Fibroblast of gingiva (primary cell): ENCODE measurements at places on chromosomes 16 and 17.

GRCh38 chr17:62818526-62818925, 10.4 kb upstream of the MARCHF10 start:
- no peak for DNase-seq

DNA sequence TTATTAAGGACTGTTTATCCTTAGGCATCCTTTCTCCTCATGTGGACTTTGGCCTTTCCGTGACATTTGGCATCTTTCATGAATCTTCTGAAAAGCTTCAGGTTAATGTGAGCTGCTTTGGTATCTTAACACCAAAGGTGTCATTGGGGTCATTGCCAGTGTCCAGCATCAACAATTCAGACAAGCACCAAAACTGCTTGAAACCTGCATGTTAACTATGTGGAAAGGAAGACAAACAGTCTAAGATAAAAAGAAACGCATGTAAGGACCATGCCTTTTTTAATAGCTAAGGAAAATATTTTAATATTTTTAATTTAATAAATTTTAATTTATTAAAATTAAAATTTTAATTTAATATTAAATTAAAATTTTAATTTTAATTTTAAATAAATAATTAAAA, 7.9 kb downstream of the ALOX12 start:
- no peak for DNase-seq

DNA sequence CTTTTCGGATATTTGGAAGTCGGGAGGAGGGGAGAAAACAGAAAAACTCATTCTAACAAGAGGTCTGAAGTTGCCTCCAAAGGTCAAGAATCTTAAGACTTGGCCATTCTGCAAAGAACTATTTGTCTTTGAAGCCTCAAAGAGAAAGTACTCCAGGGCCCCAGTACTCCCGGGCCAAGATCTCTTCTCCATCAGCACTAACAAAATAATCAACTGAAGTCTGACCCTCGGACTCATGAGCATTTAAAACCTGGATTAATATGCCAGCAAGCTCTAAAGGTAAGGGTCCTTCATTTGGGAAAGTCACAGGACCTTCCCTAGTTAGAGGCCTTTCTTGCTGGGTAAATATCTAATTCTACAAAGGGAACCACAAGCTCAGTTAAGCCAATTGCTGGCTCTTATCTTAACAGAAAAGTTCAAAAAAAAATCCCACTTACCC, 4.5 kb downstream of the AXIN2 start:
- no peak for DNase-seq

- no peak for DNase-seq
Measured at GRCh38 chr16:3195975-3196374, 8.0 kb downstream of the OR1F1 start.

DNA sequence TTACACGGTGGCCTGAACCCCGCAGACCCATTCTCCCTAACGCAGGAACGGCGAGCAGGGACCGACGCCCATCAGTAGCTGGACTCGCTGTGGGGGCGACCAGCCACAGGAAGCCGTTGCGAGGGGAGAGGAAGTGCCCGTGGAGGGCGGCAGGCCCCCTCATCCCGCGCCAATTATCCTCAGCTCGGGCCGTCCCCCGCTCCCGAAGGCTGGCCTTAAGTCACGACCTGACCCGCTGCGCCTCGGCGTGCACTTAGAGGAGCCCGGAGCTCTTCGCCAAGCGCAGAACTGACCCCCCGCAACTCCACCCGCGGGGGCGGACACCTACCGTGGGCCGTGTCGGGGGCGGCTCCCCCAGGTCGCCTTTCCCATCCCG, 401 bp downstream of the ARL16 start:
- DNase-seq, result no peak

DNA sequence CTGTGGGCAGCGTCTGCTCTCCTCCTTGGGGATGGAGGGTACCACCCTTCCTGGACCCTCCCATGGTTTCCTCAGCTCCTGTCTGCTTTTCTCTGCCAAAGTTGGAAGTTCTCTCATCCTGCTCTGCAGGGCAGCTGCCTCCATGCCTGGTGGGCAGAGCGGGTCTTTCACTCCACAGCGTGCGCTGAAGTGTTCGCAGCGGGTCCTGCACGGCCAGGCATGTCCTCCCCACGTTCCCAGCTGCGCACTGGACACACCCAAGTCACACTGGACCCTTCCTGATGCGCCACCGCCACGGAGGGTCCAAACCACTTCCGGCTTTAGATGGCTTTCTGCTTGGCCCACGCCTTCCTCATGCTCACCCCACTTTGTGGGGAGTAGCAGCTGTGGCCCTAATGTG, 33.7 kb upstream of the NPTX1 start:
- DNase-seq, result no peak

DNA sequence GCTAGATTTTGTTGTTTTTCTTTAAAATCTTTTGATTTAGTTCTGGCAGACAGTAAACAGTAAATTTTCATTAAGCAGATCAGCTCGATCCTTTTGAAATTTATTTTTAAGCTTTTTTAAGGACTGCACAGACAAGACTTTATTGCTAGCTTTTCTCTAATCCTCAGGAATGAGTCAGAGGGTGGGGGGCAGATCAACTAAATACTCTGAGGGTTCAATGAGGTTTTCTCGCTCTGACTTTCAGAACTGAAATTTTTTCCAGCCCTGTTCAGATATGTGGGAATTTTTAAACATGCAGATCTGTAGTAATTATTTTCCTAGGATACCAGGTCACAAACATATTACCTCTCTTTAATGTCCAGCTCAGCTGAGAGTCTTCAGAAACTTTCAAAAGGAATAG, 977.2 kb downstream of the CDH11 start:
- DNase-seq, result no peak

GRCh38 chr17:3988297-3989040, 24.2 kb upstream of the ATP2A3 start:
- DNase-seq, result no peak

DNA sequence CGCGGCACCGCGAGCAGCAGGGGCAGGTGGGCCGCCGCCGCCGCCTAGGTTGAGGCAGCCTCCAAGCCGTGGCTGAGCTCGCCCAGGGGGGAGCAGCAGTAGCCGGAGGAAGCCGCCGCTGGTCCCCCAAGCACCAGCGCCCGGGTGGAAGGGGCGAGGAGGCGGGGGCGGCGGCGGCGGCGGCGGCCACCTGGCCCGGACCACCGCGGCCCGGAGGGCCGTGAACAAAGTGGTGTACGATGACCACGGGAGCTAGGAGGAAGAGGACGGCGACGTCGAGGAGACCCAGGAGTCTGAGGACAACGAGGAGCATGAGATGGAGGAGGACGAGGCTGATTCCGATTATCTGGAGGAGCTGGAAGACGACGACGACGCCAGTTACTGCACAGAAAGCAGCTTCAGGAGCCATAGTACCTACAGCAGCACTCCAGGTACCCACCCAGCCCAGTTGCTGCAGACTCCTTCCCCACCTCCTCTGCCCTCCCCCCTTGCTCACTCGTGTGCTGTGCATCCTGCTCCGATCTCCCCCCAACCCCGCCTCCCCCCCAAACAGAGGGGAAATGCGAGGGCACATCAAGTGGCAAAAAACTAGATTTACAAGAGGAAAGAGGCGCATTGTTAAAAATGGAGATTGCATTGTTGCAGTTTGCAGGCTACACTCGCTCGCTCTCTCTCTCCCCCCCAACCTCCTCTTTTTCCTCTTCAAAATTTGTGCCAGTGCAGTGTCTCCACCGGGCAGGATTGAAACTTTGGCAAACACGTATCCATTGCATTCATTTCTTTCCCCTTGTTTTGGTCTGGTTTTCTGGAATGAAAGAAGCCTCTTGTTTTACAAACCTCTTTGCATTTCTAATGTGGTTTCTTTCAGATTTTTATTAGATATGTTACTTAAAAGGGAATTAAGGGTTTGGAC, 41.8 kb upstream of the AMZ2 start:
- DNase-seq, result no peak

DNA sequence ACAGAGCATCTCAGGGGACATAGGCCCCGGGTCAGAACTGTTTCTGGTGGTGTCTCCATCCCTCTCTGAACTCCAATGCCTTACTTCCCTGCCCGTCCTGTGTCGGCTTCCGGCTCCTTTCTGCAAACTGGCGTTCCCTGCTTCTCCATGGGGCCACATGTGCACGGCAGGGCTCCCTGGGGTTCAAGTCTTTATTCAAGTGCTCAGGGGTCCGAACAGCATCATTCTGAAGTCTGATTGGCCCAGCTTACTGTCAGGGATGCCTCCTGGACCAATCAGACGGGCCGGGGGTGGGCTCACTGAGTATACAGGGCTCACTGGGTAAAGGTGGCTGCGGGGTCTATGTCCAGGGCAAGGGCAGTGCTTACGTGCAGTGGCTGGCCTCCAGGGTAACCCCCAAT, 17.1 kb downstream of the C16orf82 start:
- no peak for DNase-seq
